ENCODE measurements at places on chromosomes 6 and 20.

DNA sequence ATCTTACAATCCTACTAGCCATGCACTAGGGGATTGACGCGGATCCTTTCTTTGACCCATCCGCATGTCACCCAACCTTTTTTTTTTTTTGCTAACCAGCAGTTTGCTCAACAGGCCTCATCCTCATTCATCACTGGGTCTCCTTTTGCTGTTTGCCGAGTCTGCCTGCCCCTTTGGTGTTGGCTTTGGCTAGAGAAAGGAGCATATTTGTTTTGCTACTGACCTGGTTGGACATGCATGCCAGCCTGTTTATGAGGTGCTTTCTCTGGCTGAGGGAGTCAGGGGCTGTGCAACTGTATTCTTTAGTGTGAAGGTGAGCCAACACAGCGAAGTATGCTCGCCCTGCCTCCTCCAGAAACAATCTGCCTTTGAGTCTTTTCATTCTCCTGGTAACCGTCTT is 40.2 kb downstream of the E2F3 start:
- no peak for DNase-seq

DNA sequence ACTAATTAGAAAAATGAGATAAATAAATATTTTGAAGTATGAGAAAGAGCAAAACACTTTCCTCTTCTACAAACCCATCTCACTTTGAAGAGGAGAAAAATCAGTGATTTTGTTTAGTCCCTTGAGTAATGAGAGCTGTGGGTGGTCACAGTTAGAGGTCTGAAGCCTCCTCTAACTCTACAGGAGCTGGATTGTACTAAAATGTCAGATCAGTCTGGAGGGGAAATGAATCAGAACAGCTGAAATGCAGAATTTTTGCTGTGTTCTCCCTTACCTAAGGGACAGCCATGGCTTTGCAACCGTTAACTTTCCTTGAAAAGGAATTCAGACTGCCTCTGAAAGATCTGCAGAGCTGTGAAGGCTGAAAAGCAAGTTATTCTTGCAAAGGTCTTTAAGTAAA is 11.4 kb upstream of the RFPL4B start:
- no peak for DNase-seq

DNA sequence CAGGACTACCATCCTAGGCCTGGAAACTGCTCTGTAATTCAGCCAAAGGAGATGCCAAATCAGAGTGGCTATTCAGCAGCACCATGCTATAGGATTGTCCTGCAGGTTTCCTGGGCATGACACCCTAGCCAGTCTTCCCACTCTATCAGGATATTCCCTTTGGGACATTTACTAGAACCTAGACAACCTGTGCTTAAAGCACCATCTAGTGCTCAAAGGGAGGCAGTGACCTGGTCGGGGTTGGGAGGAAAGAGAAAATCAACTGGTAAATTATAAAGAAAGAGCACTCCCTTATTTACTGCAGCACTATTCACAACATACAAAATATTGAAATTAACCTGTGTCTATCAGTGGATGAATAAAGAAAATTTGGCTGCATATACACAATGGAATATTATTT is 67.2 kb upstream of the SMLR1 start:
- DNase-seq, result no peak

- DNase-seq, result no peak
Observed at GRCh38 chr6:109389650-109390274, 7.5 kb upstream of the CD164 start.

All from NCI-H446 treated with DMSO at 0.1 percent for 48 hours (cell line).